ENCODE measurements at places on chromosomes 11 and 22.

DNA sequence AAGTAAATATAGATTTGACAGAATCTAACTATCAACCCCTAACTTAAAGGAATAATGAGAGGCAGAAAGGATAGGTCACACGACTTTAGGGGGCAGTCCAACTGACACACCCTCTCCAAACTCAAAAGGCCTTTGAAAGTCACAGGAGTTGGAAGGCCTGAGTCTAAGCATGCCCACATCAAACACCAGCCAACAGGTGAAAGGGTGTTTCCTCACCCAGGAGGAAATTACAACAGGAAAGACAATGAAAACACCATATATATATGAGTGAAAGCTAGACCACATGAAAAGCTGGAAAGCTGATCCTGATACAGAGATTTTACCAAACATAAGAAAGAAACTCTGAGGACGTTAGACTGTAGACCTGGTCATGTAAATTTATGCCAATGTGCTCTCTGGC, 10.5 kb upstream of the DEPDC7 start:
- peak; percentile 18 for DNase-seq

DNA sequence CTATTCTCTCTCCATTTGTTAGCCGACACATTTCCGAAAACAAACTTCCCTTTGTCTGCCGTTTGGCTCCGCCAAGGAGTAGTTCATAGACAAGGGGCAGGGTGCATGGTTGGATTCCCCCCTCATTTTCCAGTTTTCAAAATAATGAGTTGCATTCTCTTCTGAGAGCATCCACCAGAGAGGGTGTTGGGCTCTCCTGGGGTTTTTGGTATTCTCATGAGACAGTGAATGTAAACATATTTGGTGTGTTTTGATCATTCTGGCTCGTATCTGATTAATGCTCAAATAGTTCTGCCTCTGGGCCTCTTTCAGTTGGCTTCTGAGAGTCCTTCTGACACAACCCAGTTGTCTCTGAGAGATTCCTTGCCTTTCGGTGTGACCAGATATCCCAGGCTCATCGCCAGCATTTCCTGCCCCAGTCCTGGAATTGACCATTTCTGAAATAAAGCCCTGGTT, 21.7 kb downstream of the GRAMD4 start:
- no peak for DNase-seq

DNA sequence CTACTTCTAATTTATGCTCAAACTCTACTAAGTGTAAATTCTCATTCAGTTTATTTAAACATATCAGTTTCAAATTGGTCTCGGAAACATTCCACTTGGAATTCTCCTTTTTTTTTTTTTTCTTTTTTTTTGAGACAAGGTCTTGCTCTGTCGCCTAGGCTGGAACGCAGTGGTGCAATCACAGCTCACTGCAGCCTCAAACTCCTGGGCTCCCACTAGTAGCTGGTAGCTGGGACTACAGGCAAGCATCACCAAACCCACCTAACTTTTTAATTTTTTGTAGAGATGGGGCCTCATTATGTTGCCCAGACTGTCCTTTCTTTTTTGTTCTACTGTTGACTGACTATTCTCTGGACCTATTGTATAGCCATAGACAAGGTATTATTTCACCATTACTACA, 33.3 kb upstream of the CCDC81 start:
- DNase-seq, result no peak

DNA sequence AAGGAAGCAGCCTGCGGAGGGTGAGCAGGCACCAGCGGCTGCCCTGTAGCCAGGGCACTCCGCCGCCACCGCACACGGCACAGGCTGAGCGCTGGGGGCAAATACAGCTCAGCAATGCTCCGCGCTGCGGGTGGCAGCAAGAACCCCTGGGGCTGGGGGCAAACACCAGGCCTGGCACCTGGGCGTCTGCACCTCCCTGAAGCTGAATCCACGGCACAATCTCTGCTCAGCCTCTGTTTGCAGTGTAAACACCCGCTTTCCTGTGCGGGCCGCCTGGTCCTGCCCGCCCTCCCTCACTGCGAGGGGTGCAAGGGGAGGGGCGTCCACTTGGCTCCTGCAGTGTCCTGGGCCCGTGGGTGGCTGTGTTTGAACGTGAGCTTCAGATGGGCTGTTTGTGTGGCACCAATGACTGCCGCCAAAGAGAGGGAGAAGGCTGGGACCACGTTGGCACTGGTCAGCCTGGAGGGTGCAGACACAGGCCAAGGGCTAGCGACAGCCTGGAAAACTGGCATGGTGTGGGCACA, 14.8 kb upstream of the MPPED1 start:
- DNase-seq, result no peak

DNA sequence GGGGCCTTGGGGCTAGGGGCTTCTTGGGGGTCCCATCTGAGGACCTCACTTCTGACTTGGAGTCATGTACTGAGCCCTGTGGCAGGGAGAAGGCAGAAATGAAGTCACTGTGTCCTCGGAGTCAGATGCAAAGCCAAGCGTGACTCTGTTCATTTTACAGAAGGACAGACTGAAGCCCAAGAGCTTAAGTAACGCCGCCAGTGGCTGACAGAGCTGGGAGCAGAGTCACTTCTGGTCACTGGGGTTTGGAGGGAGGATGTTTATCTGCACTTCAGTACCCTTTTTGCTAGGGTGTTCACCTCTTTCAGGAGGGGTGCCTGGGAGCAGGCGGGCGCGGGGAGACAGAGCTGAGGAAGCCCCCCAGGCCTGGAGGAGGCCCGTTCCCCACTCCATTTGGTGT, 10.7 kb downstream of the CD6 start:
- DNase-seq, result peak; percentile 70

DNA sequence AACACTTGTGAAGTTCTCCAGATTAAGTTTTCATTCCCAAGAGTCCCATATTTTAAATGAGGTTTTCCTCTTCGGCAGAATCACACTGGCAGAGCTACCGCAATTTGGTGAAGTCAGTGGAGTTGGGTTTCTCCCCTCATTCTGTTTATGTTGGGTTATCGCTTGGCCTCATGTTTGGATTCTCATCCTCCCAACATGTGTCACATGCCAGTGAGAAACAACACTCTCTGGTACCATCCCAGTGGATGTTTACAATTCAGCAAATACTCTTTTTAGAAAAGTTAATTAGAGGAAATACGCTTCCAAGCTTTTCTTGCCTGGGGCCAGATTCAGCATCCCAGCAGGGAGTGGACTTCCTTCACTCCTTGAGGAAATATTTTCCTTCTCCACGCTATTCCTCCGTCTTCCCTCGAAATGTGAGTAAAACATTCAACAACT, 2.1 kb downstream of the PAMR1 start:
- DNase-seq, result no peak

DNA sequence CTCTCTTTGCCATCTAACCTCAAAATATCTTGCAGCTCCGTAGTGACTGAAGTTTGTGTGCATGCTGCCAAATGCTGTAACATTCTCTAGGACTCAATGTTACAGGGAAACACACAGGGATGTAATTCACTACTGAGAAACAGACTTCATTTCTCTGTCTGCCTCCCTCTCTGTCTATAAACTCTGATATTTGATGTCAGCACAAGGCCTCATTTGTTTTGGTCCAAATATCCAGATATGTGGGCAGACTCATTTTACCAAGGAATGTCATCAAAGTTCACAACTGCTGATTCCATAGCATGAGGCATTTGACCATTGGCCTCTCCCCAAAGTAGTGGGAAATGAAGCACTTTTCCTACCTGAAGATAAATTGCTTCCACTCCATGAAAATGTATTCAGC, 2.5 kb upstream of the PRRG4 start:
- no peak for DNase-seq

- DNase-seq, result no peak
Observed at GRCh38 chr11:120598517-120599257, 87.1 kb downstream of the GRIK4 start.

GRCh38 chr22:47813661-47814060, 1051.2 kb downstream of the TBC1D22A start:
- DNase-seq, result no peak

- DNase-seq, result no peak
Observed at GRCh38 chr11:74141241-74141695, 29.5 kb downstream of the C2CD3 start.

GRCh38 chr11:45182902-45183301, 36.5 kb downstream of the PRDM11 start:
- DNase-seq, result peak; percentile 39

- no peak for DNase-seq
Observed at GRCh38 chr11:121033635-121034034, 9.7 kb downstream of the TBCEL start.

GRCh38 chr11:17986007-17986710, 26.7 kb downstream of the SERGEF start:
- no peak for DNase-seq

DNA sequence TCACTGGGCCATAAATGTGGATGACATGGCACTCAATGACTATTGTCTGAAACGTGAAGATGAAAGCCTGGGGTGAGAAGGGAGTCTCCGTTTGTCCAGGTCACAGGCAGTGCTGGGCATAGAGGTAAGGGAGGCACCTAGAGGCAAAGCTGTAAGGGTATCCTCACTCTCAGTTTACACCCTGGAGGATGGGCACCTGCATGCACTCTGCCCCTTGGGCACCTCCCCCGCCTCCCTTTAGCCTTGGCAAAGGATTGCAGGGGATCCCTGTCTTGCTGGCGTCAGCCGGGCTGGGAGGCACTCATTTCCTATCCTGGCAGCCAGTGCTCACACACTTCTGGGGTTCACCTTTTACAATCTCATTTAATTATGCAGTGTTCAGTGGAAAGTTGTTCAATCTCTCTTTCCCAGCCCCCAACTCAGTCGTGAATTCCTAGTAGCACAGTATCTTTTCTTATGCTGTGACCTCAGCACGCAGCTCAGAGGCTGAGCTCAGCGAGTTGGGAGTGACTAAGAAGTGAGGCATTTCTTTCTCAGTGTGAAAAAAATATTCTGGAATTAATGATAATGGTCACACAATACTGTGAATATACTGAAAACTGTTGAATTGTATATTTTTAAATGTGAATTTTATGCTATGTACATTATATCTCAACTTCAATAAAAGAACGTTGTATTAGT, 866.6 kb downstream of the BRD1 start:
- DNase-seq, result no peak

DNA sequence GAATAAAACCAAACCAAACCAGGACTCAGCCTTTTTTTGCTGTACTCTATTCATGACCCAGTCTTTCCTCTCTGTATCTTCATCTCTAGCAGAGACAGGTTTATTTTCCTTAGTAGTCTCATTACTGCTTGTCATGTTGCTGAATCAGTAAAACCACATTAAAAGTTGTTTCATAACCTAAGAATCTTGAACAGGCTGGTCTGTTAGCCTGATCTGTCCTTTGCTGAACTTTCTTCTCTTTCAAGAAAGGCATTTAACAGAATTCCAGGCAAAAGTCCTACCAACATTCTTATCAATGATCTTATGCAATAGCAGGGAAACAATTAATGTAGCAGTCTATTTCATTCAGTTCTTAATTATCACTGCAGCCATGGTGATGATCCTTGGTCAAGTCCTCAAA, 197.7 kb downstream of the CASP12 start:
- DNase-seq, result no peak

- DNase-seq, result no peak
Observed at GRCh38 chr11:130524132-130524790, 75.8 kb downstream of the ADAMTS15 start.

- DNase-seq, result no peak
Observed at GRCh38 chr22:35938226-35938625, 90.4 kb downstream of the RBFOX2 start.

DNA sequence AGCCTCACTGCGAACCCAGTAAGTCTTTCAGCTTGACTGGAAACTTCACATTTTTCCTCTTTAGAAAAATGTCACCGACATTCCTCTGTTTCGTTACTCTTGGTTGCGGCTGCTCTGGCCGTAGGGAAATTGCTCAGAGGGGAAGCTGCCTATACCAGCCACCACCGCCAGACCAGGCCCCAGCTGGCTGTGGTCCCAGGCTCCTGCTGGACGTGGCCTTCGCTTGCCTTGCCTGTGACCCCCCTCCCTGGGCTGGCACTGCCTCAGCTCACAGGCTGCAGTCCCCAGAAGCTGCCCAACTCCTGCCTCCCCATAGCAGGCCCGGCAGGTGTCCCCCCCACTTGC, 197.8 kb downstream of the MN1 start:
- no peak for DNase-seq

Measured in activated CD4-positive, alpha-beta T cell treated with anti-CD3 and anti-CD28 coated beads for 36 hours (primary cell).